ENCODE measurements at places on chromosomes 4 and X.

DNA sequence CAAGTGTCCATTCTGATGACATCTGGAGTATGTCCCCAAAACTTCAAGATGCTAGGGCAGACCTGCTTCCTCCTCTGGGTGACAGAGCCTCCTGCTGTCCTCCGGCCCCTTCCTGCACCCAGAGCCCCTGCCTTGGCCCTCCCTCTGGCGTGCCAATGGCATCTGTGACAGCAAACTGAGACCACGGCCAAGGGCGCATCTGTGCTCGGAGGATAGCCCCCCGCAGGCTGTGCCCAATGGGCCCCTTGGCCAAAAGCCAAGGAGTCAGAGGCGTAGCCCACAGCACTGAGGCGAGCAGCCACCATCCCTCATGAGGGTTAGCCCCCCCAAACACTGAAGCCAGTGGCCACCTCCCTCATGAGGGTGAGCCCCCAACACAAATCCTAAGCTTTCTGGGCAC is 7.9 kb downstream of the LRPAP1 start:
- no peak for DNase-seq

DNA sequence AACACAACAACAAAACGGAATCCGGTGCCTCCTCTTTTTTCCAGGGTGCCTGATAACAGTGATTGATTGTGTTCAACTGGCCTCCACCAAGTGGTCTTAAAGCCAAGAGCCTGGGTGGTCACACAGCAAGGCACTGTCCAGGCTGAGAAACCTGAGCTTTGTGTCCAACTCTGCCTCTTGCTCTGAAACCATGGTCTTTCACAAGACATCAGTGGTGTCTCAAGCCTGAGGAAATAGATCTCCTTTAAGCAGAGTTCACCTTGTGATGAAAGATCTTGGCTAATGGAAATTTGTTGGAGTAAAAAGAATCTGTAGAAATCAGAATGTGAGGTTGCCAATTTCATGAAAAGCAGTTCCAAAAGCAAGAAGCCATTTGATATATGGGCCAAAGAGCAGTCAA is 47.3 kb upstream of the ACSL1 start:
- no peak for DNase-seq

DNA sequence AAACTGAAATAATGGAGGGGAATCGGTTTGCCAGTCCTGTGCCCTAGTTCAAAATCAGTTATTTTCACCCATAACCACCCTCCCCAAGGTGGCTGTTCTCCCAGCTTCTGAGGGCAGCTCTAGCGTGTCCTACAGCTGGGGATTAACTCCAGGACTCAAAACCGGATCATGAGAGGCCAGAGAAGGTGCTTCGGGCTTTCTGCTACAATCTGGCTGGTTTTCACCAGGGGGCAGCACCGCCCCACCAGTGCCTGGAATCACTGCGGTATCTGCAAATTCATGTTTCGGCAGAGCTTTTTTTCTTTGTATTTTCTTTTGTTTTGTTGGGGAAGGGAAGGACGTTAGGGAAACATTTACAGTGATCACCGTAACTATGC is 28.4 kb downstream of the PDHA1 start:
- peak; percentile 24 for DNase-seq

GRCh38 chr4:81052119-81053068 is 21.9 kb downstream of the BMP3 start:
- peak; percentile 66 for DNase-seq

DNA sequence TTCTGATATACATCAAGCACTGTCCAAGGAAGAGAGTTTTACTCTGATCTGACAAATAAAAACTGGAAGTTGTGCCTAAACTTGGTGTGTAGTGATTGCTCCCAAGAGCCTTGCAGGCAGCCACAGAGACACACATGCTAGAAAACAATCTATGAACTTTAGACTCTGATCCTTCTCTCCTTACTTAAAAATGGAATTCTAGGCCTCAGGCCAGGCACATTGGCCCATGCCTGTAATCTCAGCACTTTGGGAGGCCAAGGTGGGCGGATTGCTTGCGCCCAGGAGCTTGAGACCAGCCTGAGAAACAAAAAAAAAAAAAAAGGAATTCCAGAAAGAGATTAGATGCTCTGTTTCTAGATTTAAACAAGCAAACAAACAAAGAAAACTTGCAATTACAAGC is 45.6 kb upstream of the S100G start:
- no peak for DNase-seq

DNA sequence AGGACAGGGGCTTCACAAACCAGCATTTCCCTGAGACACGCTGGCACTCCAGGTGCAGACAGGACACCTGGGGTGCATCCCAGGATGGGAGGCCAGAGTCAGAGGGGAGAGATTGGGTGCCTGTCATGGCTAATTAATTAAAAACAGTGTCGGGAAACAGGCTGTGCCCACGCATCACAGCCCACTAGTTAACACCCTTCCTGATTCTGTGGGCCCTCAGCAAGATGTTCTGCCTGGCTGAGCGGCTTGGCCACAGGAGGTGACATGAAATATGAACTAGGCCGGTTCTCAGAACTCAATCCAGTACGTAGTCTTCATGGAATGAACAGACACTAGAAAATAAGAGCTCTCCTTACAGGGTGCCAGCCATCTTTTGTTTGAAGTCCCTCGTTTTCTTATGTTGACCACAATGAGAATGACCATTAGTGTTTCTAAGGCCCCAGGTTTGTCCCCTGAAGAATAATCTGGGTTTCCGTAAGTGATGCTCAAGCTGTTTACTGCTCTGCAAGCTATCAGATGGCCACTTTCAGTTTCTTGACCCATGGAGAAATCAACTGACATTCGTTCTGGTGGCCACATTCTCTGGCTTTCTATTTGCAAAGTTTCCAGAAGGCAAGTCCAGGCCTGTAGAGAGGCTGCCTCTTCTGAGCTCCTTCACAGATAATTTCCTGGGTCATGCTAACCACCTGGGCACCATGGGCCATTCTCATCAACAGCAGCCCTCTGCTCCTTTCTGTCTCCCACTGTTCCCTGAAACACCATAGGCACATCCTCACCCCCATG is 72.3 kb downstream of the SLC34A2 start:
- DNase-seq = no peak

GRCh38 chr4:65033899-65034298 is 624.6 kb upstream of the TECRL start:
- no peak for DNase-seq

GRCh38 chrX:50680990-50681389 is 133.0 kb downstream of the SHROOM4 start:
- DNase-seq = no peak

DNA sequence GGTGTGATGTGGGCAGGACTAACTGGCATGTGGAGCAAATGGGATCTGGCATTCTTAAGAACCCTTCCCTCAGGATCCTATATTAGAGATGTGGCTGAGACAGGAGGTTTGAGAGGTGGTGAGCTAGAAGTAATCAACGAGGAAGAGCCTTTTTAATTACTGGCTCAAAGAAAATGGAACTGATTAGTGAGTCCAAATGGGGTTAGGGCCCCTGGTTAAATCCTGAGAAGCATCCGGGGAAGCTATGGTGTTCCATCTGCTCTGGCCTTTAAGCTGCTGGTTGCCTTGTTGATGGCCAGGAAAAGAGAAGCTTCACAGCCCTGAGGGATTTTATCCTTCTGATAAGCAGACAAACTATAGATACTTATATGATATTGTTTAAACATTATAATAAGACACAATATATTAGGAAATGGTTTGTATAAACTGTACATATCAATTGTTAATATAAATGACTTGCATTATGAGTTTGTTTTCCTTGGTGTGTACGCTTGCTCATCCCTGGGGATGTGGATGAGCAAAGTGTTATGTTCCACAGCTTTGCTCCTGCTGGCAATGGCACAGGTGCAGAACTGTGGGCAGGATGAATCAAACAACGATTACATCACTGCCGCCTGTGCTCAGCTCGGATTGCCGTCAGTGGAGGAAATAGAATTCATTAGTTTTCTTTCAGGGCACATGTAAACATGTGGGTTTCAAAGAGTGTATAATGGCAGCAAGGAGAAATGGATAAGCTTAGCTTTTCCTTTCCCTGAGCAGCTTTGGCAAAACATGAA is 328.6 kb upstream of the ARX start:
- DNase-seq = no peak

GRCh38 chr4:114547340-114548134 is 51.1 kb upstream of the UGT8 start:
- no peak for DNase-seq

DNA sequence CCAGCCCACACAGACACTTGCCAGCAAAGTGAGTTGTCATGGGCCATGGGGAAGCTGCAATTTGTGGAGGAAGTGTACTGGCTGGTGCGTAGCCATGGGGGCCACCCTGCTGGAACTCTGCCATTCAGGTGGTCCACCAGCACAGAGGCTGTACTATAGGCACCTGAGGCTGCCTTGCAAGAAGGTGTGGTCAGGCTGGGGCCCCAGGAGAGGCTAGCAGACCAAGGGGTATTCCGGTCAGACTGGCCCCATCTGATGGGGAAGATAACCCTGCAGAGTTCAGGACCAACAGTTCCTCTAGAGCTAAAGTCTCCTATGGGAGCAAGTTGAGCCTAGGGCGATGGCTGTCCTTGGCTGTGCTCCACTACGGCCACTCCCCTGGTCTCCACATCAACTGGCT is 136.1 kb downstream of the DCAF12L2 start:
- no peak for DNase-seq

DNA sequence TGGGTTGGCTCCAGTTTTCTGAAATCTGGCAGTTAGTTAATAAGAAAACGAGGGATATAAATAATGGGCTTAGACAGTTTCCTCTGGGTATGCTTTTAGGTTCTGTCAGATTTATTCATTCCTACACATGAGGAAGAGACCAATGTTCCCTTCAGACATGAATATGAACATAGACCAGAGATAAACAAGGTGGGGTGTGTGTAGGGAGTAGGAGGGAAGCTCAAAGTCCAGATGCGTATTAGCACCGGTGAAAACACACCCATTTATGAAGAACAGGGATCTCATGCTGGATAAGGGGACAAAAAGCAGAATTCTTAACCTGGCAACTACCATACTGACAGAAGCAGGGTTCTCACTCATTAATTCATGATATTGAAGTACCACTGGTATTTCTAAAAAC is 223.0 kb downstream of the SOWAHB start:
- no peak for DNase-seq

- DNase-seq = no peak
Measured at GRCh38 chr4:169758401-169758962, 738 bp upstream of the HPF1 start.

- no peak for DNase-seq
Measured at GRCh38 chr4:177901786-177902185, 459.5 kb upstream of the AGA start.

GRCh38 chrX:53714580-53715345 is 28.2 kb upstream of the HUWE1 start:
- DNase-seq = no peak

GRCh38 chr4:158050942-158051341 is 121.9 kb downstream of the GASK1B start:
- no peak for DNase-seq

GRCh38 chr4:128633067-128633466 is 176.4 kb upstream of the JADE1 start:
- no peak for DNase-seq

GRCh38 chrX:75086731-75087195 is 69.3 kb downstream of the ABCB7 start:
- no peak for DNase-seq

- DNase-seq = no peak
Measured at GRCh38 chr4:163680386-163681098, 186.1 kb downstream of the TMA16 start.

- no peak for DNase-seq
Measured at GRCh38 chrX:133985967-133986683, 731 bp upstream of the GPC3 start.

- no peak for DNase-seq
Measured at GRCh38 chr4:165461159-165461821, 82.5 kb downstream of the CPE start.

- DNase-seq = peak; percentile 48
Measured at GRCh38 chrX:103101299-103102042, 8.5 kb upstream of the NXF3 start.

GRCh38 chr4:80266902-80267380 is 477 bp downstream of the FGF5 start:
- DNase-seq = no peak

DNA sequence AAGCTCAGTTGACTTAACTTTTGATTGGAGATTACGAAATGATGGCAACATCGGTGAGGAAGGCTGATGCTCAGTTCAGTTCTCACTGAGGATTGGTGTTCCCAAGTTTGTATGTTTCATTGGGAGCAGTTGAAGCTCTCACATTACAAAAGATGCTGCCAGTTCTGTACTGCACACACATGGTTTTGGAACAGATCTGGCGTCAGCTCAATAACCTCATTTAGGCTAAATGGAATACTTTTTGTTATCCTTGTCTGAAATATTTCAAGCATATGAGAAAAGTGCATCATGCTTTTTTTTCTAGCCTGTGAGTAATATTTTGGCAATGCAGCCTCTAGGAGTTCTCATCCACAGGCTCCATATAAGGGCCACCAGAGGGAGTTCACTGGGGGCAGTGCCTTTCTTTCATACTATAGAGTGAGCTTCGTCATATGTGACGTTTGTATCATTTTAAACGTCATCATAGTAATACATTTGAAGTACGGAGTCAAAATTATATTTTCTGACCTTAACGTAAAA is 4.1 kb downstream of the ENPEP start:
- DNase-seq = no peak

DNA sequence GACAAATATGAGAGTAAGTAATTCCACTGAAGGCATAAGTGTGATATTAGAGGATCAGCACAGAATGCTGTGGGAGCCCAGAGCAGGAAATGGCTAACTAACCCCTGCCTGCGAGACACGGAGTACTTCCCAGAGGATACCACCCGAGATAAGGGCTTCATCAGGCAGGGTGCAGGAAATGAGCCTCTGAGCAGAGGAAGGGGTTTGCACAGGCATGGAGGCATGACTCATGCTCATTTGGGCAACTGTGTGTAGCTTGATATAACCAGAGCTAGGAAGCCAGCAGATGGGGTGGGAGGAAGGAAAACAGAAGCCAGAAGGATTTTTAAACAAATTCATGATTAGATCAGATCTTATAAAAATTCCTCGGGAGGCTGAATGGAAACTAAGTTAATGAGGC is 70.0 kb upstream of the TSPAN5 start:
- DNase-seq = peak; percentile 86

DNA sequence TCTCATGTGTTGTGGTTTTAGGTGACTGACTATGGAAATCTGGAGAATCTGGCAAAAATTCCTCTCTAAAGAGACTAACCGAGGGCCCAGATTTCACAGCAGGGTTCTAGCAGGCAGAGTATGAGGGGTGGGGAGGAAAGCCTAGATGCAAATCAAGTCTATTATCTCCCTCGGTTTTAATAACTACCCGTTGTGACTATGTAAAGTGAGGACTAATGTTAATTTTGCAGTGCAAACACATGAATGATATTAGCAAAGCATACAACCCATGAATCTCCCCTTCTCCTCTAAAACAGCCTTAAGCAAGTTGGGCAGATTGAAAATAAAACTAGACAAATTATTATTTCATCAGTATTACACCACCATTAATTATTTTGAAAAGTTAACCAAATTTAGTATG is 131.4 kb downstream of the SLITRK2 start:
- no peak for DNase-seq

GRCh38 chrX:21373637-21374162 is 518 bp upstream of the CNKSR2 start:
- DNase-seq = no peak

DNA sequence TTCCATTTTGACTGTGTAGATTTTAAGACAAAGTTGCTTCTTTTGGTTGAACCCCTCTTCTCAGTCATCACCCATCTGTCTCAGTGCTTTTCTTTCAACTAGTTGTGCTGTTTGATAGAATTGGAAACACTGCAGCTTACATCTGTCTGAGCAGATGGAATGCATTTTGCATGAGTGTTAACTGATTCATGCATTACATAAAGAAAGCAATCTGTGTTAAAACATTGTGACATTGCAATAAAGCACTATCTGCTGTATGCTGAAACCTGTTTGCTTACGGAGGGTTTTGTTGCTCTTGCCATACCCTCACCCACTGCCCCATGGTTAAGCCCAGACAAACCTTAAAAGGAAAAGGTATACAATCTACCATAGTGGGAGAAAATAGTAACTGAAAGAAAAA is 47.4 kb downstream of the NRK start:
- no peak for DNase-seq
